ENCODE measurements at places on chromosomes 3 and 15.

GRCh38 chr3:138408751-138409570 lies 25.5 kb upstream of the ESYT3 start:
- no peak for DNase-seq

GRCh38 chr15:62748196-62748595 lies 294.4 kb upstream of the TPM1 start:
- no peak for DNase-seq

GRCh38 chr3:112470788-112471187 lies 28.5 kb downstream of the BTLA start:
- DNase-seq, result no peak

- DNase-seq, result no peak
Measured at GRCh38 chr15:81337713-81338157, 13.8 kb upstream of the STARD5 start.

GRCh38 chr15:85407421-85408269 lies 27.2 kb downstream of the AKAP13 start:
- DNase-seq, result no peak

- DNase-seq, result no peak
Measured at GRCh38 chr3:170337420-170337819, 20.1 kb upstream of the SKIL start.

DNA sequence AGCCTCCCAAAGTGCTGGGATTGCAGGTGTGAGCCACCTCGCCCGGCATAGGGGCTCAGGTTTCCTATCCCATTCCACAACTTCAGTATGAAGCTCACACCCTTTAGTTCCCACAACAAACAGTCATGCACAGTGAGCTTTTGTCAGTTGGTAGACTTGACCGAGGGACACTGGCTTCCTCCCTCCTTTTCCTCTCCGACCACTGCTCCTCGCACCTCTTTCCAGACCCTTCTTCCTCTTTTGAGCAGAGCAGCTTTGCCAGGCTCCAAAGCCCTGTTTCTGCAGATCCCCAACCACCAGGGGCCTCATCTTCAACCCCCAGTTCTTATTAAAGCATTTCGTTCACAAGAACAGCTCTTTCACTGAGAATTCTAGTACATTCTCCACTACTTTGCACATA lies 12.7 kb upstream of the CILP start:
- DNase-seq, result no peak

DNA sequence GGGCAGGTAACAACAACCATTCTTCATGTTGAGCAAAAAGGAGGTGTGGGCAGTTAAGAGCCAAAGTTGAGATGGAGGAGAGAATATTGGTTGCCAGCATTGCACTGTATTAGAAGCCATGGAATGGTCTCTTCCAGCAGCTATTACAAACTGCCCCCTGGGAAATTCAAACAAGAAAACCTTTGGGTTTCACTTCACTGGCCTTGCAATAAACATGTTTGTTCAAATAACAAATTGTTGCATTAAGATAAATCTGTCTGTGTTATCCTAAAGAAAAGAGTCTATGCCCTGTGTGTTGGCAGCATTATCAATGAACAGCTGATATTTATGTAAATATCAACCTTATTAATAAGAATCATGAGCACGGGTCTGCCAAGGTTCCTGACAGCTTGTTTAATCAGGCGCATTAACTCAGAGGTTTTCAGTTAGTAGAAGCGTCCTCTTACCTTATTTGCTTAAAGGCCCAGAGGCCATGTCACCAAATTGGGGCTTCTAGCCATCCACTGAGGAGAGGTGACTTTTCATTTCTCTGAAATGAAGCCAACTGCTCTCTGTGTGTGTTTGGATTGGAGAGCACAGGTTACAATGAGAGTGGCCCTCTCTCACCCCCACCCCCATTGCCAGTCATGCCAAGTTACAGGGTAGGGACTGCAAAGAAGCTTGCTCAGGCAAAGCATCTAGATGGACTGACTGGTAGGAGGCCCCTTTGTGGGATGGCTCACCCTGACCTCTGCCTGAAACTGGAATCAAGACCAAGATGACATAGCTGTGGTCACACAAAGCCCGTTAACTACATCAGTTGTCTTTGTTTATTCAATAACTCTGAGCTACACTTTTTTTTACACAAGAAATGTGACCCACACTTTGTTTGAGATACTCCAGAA lies 10.5 kb downstream of the FILIP1L start:
- no peak for DNase-seq

DNA sequence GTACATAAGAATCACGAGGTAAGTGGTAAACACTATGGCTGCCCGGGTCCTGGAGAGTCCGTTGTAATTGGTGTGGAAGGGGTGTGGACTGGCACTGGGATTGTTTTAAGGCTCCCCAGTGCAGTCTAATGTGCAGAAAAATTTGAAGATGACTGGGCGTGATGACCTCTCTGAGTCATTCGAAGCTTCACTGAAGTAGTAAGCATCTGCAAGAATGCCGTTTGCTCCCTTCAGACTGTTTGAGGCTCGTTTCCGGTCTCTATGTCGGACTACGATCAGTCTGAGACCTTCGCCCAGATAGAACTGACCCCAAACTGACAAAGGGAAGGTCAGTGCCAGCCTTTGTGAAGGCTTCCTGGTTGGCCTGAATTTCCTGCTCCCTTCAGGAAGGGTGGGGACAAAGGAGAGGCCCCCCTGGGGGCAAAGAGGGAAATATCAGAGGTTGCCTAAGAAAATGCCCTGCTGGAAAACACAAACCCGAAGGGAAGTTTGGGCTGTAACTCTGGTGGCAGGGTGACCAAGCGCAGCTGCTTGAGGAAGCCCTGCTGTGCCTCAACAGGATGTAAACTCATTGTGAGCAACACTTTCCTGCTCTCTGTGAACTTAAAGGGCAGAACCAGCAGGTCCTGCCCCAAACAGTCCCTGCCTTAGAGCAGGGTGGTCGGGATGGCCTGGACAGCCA lies 34.6 kb downstream of the BTD start:
- DNase-seq, result no peak

GRCh38 chr3:197356275-197356674 lies 57.9 kb upstream of the DLG1 start:
- peak; percentile 66 for DNase-seq

DNA sequence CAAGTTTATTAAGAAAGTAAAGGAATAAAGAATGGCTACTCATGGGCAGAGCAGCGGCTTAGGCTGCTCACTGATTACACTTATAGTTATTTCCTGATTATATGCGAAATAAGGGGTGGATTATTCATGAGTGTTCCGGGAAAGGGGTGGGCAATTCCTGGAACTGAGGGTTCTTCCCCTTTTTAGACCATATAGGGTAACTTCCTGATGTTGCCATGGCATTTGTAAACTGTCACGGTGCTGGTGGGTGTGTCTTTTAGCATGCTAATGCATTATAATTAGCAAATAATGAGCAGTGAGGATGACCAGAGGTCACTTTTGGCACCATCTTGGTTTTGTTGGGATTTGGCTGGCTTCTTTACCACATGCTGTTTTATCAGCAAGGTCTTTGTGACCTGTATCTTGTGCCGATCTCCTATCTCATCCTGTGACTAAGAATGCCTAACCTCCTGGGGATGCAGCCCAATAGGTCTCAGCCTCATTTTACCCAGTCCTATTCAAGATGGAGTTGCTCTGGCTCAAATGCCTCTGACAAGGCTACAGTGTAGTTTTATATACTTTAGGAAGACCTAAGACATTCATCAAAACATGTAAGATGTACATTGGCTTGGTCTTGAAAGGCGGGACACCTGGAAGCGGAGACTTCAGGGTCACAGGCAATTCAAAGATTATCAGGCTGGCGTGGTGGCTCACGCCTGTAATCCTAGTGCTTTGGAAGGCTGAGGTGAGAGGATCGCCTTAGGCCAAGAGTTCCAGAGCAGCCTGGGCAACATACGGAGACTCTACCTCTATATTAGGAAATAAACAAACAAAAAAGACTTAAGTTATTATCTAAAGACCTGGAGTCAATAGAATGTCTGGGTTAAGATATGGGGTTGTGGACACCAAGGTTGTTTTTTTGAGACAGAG lies 3.2 kb upstream of the BLOC1S6 start:
- no peak for DNase-seq

DNA sequence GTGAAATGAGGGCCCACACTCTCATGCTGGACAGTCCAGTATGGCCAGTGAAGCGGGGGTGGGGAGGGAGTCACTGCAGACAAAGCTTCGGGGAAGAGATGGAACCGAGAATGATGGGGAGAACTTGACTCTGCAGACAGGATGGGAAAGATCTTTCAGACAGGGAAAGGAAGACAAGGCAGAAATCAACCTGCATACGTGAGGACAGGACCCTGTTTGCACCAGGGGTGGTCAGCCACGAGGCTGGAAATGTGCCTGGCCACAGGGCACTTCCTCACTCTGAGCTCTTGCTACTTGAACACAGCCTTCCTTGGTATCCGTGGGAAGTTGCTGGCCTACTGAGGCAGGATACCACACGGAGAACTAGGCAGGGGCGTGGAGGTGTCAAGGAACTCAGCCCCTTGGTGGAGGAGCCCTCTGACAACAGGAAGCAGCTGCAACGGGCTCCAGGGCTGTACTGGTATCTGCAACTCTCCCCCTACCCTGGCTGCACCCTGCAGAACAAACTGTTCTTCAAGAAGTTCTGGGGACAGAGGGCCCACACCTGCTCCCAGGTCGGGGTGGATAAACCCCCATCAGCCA lies 9.3 kb upstream of the SRP14 start:
- DNase-seq, result no peak

DNA sequence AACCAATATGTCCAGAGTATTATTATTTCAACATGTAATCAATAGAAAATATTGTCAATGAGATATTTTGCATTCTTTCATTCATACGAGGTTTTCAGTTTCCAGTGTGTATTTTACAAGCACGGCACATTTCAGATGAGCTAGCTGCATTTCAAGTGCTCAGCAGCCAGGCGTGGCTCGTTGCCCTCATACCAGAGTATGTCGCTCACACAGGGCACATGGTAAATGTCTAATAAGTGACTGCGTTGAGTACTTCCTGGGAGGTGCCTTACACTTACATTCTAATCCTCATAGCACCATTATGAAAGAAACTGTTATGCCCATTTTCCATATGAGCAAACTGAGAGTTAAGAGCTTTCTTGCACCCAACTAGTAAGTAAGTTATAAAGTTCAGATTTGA lies 47.4 kb downstream of the TMEM266 start:
- DNase-seq, result no peak

- no peak for DNase-seq
Measured at GRCh38 chr15:95131131-95131556, 899.8 kb downstream of the MCTP2 start.

DNA sequence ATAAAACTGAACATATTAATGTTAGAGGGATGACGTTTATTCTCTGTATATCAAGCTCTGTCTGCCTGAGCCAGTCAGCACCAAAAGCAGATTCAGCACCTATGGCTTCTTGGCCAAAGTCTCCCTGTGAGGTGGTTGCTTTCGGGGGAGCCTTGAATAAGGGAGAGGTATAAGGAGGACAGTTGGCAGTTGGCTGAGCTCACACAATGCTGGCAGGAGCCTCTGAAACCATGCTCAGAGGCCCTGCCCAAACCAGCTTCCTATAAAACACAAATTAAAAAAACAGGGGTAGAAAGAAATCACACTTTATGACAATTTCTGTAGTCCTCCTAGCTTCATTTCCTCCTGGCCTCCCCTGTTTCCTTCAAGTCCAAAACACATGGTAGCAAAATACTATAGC lies 18.8 kb downstream of the ARHGEF3 start:
- no peak for DNase-seq

DNA sequence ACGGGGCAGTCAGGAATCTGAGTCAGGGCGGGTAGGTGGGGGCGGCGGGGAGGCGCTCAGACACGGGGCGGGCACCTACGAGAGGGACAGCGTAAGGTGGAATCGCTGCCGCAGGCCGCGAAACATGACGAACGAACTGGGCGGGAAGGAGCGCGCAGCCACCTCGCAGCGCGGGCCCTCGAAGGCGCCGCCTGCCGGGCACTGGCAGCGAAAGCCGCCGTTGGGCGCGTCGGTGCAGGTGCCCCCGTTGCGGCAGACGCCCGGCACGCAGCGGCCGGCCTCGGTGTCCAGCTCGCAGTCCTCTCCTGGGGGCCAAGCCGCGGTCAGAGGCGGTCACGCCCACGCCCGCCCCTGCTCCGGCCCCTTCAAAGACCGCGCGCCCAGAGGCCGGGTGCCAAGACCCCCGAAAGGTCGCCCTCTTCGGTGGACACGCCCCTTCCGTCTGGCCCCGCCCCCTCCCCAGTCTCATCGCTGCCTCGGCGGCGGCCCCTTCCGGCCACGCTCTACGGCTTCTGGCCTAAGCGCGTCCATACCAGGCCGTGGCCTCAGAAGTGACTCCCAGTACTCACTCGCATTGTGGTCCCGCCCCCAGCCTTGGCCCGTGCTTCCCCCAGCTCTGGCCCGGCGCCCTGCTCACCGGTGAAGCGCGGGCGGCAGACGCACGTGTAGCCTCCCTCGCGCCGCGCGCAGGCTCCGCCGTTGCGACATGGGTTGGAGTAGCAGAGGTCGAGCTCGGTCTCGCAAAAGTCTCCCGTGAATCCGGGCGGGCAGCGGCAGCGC lies 6.4 kb downstream of the CELSR3 start:
- peak; percentile 84 for DNase-seq

DNA sequence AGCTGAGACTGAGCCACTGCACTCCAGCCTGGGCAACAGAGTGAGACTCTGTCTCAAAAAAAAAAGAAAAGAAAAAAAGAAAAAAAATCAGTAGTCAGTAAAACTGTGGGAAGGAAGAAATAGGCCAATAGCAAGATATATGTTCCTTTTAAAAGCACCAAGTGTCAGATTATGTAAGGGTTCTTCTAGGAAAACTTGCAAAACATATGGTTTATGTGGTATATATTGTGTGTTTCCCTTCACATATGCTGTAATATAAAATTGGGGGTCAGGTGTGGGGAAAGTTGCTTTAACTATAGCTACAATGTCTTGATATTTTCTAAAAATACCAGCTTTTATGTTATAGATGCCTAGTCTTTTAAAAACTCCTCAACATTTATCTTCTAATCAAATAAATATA lies 64.6 kb downstream of the ESYT3 start:
- no peak for DNase-seq

- no peak for DNase-seq
Measured at GRCh38 chr3:30180310-30181177, 425.9 kb upstream of the TGFBR2 start.

GRCh38 chr3:147157631-147158030 lies 248.7 kb downstream of the ZIC4 start:
- DNase-seq, result no peak

DNA sequence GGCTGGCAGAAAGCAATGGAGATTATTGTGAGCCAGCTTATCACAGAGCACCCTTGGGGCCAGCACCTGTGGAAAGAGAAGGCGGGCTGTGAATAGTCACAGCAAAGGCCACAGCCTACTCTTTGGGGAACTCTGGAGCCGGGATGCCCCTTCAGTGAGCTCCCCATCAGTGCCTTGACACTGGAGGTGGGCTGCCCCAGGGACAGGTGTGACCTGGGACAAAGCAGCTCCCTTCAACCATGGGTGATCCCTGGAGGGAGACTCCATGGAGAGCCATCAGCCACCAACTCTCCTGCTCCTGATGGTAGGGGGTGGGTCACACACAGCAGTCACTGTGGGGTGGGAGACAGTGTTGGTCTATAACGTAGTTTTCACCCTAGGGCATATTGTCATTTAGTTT lies 5.8 kb downstream of the TTC21A start:
- no peak for DNase-seq

- DNase-seq, result no peak
Measured at GRCh38 chr3:170247875-170248274, 25.7 kb downstream of the PRKCI start.

GRCh38 chr3:102810937-102811336 lies 376.1 kb downstream of the ZPLD1 start:
- DNase-seq, result no peak

GRCh38 chr15:63968122-63968524 lies 78.2 kb downstream of the DAPK2 start:
- no peak for DNase-seq
